Activated CD8-positive, alpha-beta T cell treated with anti-CD3 and anti-CD28 coated beads, Interleukin-2, amount 10 ng/mL, durations not matched to agents 7 days and 5 days (primary cell): ENCODE measurements at places on chromosomes 7 and 10. TPM values are rescaled to one million over a fixed set of nuclear protein-coding genes. Genes with fewer than 3 reads are reported as not detected.

The OR6B1 gene
- total RNA-seq = not detected

The SLC29A4 gene
- total RNA-seq = 0.42 TPM

The MGMT gene
- 16.7 TPM for total RNA-seq

The TMEM176A gene
- not detected for total RNA-seq

The PRSS37 gene
- total RNA-seq = not detected

The ZNF775 gene
- 6.7 TPM for total RNA-seq

The OR2A5 gene
- not detected for total RNA-seq

The CACNA2D1 gene
- not detected for total RNA-seq

The STEAP1B gene
- total RNA-seq = not detected

GRCh38 chr10:102358712-102359382, 36.7 kb upstream of the NFKB2 start:
- no peak for DNase-seq

DNA sequence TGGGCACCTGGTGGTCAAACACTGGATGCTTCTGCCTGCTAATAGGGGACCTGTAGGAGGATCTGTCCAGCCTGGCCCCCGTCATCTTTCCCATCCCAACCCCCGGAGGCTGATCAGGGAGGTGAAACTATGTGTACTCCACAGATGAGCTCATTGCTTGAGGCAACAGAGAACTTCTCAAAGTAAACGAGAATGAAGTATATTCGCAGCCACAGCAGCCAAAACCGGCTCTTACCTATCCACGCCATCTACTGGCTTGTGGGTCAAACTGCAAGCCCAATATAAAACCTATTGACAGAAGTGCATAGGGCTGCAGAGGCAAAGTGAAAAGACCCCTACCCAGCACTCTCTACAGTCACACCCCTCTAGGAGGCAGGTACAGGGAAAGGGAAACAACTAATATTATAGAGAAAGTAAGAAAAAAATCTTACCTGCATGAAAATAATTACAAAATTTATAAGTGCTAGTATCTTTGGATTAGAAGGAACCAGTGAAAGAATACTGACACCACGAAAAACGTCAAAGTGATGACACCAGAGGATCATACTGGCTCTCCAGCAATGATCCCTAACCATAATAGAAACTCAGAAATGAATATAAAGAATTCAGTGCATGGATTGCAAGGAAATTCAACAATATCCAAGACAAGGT, 973.5 kb downstream of the ANKRD7 start:
- DNase-seq = peak; percentile 32

DNA sequence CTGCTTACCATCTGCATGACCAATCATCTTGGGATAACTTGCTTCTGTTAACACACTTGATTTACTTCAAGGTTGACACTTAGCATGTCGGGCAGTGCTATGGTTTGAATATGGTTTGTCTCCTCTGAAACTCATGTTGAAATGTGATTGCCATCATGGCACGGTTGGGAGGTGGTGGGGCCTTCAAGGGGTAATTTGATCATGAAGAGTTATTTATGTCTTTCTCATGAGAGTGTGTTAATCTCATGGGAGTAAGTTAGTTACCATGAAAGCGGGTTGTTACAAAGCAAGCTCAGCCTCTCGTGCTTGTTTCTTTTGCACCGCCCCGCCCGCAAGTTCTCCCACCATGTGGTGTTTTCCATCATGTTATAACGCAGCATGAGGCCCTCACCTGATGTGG, 163.6 kb downstream of the DOCK4 start:
- no peak for DNase-seq

DNA sequence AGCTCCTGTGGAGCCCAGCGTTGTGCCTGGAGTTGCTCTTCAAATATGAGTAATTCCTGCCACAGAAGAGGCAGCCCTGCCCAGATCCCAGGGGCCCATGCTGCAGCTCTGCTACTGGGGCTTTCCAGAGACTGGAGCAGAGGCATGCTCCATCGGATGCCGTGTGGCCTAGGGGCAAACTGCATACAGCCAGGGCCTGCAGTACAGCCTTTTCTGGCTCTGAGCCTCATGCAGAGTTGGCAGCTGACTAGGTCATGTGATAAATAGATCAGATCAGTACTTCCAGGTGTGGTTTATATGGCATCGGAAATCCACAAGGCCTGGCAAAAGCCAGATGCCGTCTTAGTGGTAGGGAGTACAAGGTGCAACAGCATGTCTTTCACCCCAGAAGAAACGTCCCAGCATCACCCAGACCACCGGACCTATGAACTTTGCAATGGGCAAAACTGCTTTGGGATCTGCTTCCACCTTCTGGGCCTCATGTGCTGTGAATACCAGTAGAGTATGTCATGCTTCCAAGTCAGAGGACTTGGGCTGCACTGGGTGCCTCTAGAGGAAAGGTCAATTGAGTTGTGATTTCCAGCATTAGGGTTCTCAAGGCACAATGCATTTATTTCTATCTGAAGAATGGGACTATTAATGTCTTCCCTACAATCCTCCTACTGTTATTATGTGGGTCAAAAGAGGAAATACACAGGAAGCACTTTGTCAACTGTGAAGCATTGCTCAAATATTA, 250.7 kb upstream of the ZNF32 start:
- DNase-seq = peak; percentile 18

DNA sequence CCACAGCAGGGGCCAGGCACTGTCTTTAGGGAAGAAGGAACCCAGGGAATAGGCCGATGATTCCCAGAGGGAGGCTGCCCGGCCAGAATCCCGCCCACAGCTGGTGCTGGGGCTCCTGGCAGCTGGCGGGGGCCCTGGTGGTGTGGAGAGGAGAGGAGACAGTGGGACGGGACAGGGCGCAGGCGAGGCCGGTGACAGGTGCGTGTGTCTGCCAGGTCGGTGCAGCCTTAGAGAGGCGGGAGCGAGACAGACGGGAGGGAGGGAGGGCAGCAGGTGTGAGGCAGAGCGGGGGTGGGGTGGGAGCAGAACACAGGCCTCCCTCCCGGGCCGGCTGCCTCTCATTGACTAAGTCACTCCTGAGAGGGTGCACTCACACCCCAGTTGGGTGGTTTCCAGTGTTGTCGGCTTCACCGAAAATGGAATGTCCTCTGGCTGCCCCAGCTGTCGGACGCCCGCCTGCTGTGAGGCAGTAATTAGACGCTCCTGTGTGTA, 55.2 kb downstream of the ELFN1 start:
- no peak for DNase-seq

- DNase-seq = no peak
These were observed 50.0 kb upstream of the KMT2E start for GRCh38 chr7:104963991-104964385.

DNA sequence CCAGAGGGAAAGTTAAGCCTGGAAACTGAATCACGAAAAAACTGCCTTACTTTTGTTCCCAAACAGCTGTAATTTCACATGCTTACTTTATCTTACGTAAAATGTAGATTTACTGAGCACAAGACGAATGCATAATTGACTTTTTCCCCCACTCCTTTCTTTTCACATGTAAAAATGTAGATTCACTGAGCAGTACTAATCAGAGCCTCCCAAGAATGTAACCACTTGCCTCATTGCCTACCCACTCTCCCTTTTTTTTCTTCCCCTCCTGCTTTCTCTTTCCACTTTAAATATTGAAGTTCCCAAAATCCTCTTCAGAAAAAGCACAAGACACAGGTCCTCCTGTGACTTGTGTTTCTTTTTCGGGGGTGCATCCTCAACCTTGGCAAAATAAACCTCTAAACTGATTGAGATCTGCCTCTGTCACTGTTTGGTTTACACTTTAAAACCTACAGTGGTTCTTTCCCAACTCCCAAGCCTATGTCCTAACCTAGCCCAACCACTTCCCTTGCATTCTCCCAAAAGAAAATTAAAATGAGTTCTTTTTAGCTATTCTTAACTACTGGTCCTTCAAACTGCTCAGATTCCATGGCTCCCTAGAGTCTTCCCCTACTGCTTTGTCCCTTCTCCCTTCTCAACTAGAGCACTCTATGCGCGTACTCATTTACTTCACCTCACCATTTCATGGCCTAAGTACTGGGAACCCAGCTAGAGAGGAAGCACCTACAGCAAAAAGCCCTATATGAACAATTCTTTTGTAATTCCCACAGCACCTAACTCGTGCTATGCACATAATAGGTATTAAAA, 236.6 kb upstream of the MKLN1 start:
- no peak for DNase-seq

GRCh38 chr7:14690075-14690474, 212.5 kb downstream of the DGKB start:
- DNase-seq = no peak

DNA sequence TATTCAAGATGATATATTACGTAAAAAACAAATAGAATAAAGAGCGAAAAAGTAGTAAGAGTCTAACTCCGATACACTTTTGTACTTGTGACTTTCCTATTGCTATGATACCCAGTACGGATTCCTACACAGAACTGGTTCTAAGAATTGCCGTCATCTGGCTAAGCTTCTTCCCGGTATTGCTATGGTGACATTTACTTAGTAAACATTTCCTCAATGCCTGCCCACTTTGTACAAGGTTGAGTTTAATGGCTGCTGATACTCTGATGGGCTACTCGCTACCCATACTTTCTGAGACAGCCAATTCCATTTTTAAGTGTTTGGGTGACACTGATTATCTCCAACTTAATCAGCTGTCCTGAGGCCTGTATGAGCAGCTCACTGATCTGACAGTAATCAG, 55.6 kb downstream of the OSBPL3 start:
- no peak for DNase-seq

- no peak for DNase-seq
These were observed 417.1 kb downstream of the SUGCT start for GRCh38 chr7:40551685-40552576.

GRCh38 chr7:115123441-115123840, 201.5 kb downstream of the MDFIC start:
- DNase-seq = no peak

GRCh38 chr10:7968510-7969112, 85.9 kb upstream of the GATA3 start:
- DNase-seq = no peak

GRCh38 chr10:110504111-110504735, 6.5 kb downstream of the DUSP5 start:
- peak; percentile 85 for DNase-seq

GRCh38 chr7:44969701-44970522, 8.9 kb downstream of the MYO1G start:
- no peak for DNase-seq

DNA sequence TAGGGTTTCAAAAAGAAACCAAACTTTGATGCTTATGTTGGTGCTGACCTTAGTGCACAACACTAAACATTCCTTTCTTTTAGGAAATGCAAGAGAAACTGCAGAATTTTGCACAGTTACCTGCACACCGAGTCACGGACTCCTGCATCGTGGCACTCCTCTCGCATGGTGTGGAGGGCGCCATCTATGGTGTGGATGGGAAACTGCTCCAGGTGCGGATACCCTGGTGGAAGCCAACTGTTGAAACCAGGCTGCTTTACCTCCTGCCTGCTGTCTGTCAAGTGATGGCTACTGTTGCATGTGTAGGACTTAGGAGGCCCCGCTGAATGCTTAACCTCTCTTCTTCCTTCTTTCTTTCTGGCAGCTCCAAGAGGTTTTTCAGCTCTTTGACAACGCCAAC, 11.7 kb downstream of the CASP2 start:
- peak; percentile 71 for DNase-seq

DNA sequence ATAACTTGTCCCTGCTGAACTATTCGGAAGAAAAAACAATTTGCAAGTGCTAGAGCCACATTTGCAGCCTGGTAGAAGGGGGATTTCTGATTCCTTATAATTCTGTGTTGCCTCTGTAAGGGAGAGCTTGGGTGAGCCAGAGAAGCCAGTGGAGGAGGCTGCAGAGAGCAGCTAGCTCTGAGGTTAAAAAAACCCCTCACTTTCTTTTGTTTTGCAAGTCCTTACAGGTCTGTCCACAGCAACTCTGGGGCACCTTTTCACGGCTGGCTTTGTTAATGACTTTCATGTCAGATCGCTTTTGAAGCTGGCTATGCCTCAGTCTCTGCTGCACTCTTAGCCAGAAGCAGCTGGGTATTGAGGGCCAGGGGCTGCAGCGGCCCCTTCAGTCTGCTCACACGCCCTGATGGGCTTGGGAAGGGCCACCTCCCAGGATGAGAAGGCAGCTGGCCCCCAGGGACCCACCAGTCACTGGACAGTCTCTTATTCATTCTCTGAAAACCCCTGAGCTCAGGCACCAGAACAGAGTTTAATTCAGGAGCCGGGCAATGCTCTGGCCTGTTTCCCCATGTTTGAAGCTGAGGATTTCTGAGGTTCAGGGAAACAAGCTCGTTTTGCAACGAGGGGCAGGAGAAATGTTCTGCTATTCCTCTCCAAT, 30.9 kb downstream of the TRIM8 start:
- DNase-seq = no peak

- DNase-seq = no peak
These were observed 34.4 kb downstream of the COL13A1 start for GRCh38 chr10:69835875-69836730.

DNA sequence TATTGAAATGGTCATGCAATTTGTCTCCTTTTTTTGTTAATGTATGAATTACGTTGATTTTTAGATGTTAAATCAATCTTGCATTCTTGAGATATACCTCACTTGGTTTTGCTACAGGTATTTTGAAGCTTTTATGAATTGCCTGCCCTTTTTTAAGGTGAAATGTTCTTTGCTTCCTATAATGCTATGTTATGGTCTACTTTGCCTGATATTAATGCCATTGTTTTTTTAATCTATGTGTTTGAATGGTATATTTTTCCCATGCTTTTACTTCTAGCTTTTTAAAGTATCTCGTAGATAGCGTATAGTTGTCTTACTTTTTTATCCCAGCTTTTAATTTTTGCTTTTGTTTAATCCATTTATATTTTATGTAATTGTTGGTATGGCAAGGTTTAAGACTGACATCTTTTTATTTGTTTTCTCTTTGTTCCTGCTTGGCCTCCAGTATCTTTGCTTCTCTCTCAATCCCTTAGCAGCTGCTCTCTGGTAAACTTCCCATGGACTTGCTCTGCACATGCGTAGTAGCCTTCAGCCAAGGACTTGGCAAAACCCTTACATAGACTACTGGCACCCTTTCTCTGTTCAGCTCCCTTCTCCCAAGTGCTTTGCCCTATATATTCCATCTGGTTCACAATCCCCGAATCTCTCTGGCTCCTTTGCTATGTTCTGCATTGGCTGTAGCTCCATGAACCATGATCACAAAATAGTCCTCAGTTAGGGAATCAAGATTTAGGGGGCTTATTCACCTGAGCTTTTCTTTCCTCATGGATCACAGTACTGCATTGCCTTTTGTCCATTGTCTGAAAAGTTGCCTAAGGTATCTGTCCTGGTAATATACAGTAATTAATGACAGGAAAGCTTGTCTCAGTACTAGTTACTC, 8.4 kb downstream of the TRIM24 start:
- no peak for DNase-seq

GRCh38 chr10:86165666-86166065, 200.9 kb downstream of the GRID1 start:
- no peak for DNase-seq

- DNase-seq = no peak
These were observed 185.9 kb downstream of the RAB11FIP2 start for GRCh38 chr10:117860823-117861222.

DNA sequence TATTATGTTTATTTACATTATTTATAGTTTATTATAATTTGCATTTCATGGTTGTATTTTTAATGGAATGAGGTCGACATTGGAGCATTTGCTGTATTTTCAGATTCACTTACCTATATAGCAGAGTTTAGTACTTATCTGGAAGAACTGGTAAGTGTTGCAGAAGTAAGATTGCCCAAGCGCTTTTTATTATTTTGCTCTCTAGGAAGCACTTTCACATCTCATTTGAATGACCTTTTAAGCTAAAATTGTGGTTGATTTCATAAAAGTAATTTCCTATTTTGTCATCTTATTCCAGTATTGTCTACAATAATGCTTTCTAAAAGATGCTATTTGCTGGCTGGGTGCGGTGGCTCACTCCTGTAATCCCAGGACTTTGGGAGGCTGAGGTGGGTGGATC, 28.6 kb downstream of the SEC61A2 start:
- DNase-seq = no peak
